NCI-H524 treated with DMSO at 0.1 percent for 48 hours (cell line): ENCODE measurements at places on chromosomes 7 and 10.

DNA sequence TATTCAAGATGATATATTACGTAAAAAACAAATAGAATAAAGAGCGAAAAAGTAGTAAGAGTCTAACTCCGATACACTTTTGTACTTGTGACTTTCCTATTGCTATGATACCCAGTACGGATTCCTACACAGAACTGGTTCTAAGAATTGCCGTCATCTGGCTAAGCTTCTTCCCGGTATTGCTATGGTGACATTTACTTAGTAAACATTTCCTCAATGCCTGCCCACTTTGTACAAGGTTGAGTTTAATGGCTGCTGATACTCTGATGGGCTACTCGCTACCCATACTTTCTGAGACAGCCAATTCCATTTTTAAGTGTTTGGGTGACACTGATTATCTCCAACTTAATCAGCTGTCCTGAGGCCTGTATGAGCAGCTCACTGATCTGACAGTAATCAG is 55.6 kb downstream of the OSBPL3 start:
- no peak for DNase-seq

DNA sequence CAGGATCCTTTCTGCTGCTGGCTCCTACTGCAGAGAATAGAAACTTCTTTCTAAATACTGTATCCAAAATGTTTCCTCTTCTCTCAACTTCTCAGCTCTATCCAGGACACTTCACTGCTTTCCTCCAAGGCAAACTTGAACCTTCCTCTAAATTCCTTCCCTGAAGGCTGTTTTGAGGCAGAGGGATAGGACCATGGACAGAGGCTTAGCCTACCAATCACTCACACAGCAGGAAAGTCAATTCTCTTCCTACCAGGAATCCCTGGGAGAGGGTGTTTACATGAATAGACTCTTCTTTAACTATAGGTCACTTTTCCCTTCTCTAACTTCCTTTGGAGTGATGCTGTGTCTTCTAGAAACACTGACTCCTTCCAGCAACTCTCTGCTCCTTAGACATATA is 115.6 kb upstream of the MKLN1 start:
- no peak for DNase-seq

DNA sequence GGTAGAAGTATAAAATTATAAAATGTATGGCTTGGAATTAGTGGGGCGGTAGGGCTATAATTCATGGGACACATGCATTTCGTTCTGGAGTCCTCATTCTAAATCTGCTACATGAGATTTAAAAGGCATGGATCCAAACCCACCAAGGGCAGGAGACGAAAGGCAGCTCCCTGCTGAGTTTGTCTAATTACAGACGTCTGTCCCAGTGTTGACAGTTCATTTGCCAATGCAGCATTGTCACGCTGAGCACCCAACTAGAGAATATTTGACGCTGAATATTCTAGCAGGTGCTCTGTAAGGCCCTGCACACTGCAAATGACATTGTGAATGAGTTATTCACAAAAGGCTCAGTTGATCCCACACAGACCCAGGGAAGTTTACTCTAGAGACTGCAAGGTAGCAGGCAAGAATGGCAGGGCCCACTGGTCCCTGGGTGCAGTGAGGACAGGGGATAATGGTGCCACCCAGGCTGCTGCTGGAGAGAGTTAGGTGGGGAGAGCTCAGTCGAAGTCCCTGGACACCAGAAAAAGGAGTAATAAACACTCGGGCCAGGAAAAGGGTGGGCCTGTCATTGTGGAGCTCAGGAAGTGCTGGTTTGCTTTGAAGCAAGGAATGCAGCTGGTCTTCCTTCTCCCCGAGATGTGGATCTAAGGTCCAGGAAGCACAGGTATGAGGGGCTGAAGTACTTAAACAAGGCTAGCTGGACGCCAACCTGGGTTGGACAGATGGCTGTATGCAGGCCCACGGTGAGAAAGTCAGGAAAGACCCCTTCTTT is 75.0 kb upstream of the JCAD start:
- no peak for DNase-seq

GRCh38 chr7:47389171-47389922 is 192.6 kb downstream of the TNS3 start:
- DNase-seq: no peak

DNA sequence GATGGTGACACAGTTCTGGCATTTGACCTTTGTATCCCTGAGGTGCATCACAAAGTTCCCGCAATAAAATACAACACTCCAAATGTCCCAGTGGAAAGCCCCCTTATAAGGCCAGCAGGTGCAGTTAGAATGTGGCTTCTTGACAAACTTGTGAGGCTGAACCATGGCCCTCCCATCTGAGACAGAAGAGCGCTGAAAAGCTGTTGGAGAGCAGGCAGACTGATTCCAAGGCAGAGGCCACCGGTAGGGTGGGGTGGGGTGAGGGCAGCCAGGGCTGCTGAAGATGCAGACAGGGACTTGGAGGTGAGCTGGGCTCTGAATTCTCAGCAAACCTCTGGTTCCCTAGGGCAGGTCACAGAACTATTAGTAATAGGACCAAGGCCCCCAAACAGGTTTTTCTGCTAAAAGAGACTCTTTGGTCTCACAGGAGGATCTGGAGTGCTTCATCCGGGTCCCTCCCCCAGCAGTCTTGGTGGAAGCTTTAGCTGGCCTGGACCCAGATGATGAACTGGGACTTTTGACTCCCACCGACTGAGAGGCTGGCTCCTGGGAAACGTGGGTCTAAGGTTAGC is 15.6 kb upstream of the CHST3 start:
- DNase-seq: no peak

DNA sequence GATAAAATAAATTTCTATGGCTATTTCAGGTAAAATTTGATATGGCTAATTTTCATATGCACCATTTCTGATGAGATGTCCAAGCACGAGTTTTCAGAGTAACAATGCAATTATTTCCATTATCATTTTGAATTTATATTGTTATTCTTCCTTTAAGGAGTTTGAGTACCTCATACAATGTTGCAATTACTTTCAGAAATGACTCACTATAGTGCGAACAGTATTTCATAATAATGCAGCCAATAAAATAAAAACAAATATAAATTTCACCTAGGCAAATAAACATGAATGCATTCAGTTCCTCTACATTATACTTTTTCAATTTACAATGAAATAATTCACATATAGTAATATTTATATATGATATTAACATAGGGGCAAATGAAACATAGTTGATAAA is 78.8 kb upstream of the LRRN3 start:
- no peak for DNase-seq

- no peak for DNase-seq
These were observed 53.8 kb upstream of the PFKFB3 start for GRCh38 chr10:6148908-6149307.
